ENCODE measurements at places on chromosomes 12 and 14. TPM values are rescaled to one million over a fixed set of nuclear protein-coding genes. Genes with fewer than 3 reads are reported as not detected.

DNA sequence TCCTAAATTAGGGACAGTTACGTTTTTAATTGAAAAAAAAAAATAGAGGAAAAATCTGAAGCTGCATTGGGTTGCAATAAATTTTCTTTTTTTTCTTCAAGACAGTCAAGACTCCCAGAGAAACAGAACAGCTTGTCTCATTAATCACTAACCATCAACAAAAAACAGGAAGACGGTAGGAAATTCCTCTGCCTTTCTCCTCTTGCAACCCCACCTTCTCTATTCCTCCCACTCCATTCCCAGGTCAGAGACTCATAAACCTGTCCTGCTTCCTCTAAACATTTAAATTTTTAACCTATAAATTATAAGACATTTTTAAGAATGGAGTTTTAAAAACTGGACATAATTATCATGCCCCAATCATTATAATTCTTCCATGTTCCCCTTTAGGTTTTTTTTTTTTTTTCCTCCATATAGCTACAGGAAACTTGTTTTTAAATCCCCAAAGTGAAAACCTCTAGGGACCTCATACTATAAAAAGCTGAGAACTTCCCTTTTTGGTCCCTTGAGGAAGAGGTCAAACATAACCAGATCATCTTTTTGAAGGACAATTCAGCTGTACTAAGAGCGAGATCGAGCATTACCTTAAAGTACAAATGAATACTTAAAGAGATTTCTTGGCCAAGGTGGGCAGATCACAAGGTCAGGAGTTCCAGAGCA is 36.0 kb downstream of the CPM start:
- DNase-seq, result peak; percentile 48

- no peak for DNase-seq
Observed at GRCh38 chr12:72270246-72270645, 1.9 kb upstream of the TRHDE start.

GRCh38 chr14:22640192-22640591 is 4.0 kb downstream of the OR6J1 start:
- DNase-seq, result no peak

- DNase-seq, result peak; percentile 25
Observed at GRCh38 chr12:49098035-49098451, 3.4 kb upstream of the DHH start.

DNA sequence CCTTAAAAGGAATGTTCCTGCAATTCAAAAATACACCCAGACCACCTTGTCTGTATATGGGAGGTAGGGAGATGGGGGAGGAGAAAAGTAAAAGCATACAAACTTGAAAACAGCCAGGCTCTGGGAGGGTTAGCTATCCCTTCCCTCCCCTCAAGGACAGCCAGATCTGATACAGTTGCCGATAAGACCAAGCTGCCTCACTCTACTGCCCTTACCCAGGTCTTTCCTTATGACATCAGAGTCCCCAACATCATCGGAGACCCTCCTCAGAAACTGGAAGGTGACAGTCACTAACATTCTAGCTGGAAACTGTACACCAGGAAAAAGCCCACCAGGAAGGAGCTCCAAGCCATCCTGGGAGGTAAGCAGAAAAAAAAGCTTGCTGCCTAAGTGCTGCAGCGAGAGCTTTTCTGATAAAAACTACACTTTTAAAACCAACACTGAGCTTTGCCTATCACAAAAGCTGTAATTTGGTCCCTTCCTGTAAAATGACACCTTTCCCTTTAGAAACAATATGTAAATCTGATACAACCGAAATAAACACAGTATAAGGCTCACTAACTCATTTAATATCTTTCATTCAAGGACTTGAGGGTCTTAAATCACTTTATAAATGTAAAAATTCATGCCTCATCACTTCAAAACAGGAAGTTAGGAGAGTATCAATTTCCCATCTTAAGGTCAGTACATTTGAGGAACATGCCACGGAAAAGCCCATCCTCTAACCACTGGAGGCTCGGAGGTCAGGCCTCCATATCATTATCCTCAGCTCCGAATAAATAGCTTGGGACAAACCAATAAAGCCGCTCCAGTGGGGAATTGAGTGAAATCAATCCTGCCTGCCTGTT is 20.4 kb upstream of the PLEKHH1 start:
- DNase-seq, result no peak

TRPV4 gene
- total RNA-seq, result 0.81 TPM

- DNase-seq, result peak; percentile 92
Observed at GRCh38 chr12:68451261-68452077, 119.3 kb upstream of the MDM1 start.

SRRM4 gene
- not detected for total RNA-seq

All from M059J (cell line).